ENCODE measurements at places on chromosomes 7 and 10.

DNA sequence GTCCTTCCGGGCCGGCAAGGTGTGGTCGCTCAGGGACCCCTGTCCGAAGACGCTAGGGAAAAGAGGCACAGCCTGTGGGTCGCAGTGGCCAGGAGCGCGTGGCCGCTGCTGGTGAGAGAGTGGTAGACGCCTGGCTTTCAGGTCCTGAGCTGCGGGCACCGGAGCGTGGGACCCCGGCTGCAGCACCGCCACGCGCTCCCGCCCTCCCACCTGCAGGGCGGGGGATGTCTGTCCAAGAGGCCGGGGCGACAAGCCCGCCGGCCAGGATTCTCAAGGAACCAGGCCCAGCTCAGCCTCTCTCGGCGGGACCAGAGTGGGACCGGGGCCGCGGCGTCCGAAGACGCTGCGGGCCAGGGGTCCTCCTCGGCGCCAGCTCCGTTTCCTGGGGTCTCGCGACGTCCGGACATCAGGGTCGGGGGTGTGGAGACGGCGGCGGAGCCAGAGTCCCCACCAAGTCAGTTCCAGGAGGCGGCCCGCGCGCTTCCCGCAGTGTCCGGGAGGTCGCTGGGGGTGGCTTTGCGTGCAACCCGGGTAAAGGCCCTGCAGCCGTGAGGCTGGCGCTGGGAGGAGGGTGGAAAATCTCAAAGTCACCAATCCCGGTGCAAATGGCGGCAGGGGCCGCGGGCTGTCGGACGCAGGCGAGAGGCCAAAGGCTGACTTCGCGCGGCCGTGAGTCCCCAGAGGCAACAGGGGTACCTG lies 5.5 kb downstream of the ZNF503 start:
- peak; percentile 68 for DNase-seq
- peaks cover 17% of the 10 kb centered on the region for H3K4me1 ChIP-seq
- peaks cover 13% of the 10 kb centered on the region for H3K36me3 ChIP-seq
- peak overlapping the region; percentile 93 for H3K27ac ChIP-seq

- DNase-seq: no peak
- peaks cover 17% of the 10 kb centered on the region for H3K4me1 ChIP-seq
- no peak overlapping the region for H3K27ac ChIP-seq
- peaks cover 12% of the 10 kb centered on the region for H3K27me3 ChIP-seq
Observed at GRCh38 chr10:86964061-86964846, 4.0 kb upstream of the ADIRF start.

GRCh38 chr10:110527731-110528171 lies 30.0 kb downstream of the DUSP5 start:
- DNase-seq: no peak
- H3K4me3 ChIP-seq: no peak overlapping the region
- H3K27me3 ChIP-seq: no peaks in the 10 kb centered on the region

- H3K36me3 ChIP-seq: no peaks in the 10 kb centered on the region
- no peak overlapping the region for H3K4me3 ChIP-seq
- H3K27ac ChIP-seq: no peak overlapping the region
- H3K4me1 ChIP-seq: no peaks in the 10 kb centered on the region
Observed at GRCh38 chr7:19143881-19144574, 1.2 kb downstream of the FERD3L start.

DNA sequence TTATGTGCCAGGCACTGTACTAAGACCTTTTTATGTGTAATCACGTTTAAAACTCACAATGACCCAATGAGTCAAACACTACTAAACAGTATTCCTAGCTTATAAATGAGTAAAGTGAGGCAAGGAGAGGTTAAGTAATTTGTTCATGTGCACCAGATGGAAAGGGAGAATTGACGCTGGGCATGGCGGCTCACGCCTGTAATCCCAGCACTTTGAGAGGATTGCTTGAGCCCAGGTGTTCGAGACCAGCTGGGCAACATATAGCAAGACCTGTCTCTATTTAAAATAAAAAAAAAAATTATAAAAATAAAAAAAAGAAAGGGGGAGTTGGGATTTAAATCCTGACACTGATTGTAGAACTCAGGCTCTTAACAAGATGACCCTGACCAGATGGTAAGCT lies 46.7 kb upstream of the DLG5 start:
- DNase-seq: no peak
- no peaks in the 10 kb centered on the region for H3K4me1 ChIP-seq
- no peaks in the 10 kb centered on the region for H3K27me3 ChIP-seq
- peaks cover 8% of the 10 kb centered on the region for H3K36me3 ChIP-seq
- no peak overlapping the region for H3K27ac ChIP-seq
- H3K4me3 ChIP-seq: no peak overlapping the region

GRCh38 chr7:125661677-125662076 lies 732.1 kb upstream of the POT1 start:
- H3K27ac ChIP-seq: no peak overlapping the region
- H3K27me3 ChIP-seq: no peaks in the 10 kb centered on the region
- H3K36me3 ChIP-seq: no peaks in the 10 kb centered on the region
- no peak overlapping the region for H3K4me3 ChIP-seq
